Inflammatory macrophage treated with lipopolysaccharide for 1 hour (primary cell): ENCODE measurements at places on chromosomes 13 and 19.

- no peak for DNase-seq
Observed at GRCh38 chr13:76307142-76307541, 579.1 kb downstream of the KCTD12 start.

DNA sequence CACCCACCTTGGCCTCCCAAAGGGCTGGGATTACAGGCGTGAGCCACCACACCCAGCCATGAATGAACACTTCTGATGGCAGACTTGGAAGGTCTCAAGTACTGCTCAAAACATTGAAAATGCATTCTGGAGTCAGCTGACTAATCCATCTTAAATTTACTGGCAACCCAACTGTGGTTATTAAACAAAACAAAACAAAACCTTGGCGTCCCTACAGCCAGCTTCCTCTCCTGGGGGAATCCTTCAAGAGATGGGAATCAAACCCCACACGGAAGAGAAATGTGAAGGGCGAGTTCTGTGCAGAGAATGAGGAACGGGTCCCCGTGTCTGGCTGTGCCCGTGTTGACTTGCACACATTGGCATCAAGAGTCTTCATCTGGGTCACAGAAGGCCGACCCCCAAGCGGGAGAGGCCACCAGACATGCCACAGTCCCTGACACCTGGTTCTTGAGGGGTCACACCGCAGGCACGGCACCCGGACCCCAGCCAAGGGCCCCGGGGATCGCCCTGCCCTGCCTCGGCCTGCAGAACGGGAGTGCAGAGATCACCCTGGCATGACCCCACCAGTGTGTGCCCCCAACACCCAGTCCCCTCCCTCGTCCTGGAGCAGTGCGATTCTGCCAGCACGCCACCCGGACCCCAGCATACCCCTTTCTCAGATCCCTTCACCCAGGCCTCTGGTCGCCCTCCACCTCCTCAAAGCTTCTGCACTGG, 3.2 kb downstream of the MAP2K2 start:
- DNase-seq = no peak

DNA sequence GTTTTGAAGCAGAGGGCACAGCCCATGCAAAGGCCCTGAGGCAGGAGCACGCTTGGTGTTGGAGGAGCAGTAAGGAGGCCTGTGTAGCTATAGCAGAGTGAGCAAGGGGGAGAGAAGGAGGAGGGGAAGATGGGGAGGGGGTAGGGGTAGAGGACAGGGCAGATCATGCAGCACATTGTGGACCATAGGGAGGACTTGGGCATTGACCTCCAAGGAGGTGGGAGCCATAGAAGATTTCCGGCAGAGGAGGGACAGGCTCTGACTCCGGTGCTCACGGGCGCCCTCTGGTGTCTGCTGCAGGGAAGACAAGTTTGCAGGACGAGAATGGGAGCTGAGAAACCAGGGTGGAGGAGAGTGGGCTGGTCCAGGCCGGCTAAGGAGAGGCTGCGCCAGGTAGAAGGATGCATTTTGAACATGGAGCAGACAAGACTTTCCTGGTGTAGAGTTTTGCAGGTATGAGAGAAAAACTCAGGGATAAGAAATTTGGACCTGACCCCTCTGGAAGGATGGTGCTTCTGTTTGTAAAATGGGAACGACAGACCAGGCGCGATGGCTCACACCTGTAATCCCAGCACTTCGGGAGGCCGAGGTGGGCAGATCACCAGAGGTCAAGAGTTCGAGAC, 13.7 kb upstream of the CREB3L3 start:
- peak; percentile 60 for DNase-seq

GRCh38 chr13:107809125-107809524, 406.2 kb downstream of the LIG4 start:
- no peak for DNase-seq

DNA sequence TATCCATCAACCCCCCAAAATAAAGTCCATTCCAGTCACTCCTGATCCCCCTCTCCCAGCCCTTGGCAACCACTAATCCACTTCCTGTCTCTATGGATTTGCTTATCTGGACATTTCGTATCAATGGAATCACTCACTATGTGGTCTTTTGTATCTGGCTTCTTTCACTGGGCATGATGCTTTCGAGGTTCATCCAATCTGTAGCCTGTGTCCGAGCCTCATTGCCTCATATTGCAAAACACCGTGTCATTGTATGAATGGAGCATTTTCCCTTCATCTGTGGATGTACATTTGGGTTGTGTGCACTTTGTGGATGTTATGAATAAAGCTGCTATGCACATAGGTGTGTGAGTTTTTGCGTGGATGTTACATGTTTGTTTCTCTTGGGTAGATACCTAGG, 1.4 kb upstream of the FZR1 start:
- DNase-seq = no peak

DNA sequence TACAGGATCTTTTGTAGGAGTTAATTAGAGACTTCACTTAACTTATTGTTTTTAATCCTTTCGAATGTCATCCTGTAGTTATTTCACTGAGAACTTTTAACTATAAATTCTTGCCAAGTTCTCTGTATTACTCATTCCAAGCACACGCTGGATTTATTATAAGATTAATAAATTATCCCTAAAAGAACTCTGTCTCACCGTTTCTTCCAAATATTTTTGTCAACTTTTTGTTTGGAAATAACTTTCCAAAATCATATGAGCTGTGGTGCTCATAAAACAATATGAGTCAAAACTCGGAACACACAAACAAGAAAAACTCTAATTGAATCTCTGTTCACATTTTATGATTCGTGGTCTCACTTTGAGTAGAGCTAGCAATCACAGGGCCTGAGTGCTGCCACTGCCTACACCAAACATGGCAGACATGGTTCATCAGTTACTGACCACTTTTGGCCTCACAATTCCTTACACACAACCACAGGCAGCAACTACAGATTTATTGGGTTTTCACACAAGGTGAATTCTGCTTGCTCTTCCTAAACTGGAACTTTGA, 412.0 kb downstream of the FGF14 start:
- DNase-seq = no peak

DNA sequence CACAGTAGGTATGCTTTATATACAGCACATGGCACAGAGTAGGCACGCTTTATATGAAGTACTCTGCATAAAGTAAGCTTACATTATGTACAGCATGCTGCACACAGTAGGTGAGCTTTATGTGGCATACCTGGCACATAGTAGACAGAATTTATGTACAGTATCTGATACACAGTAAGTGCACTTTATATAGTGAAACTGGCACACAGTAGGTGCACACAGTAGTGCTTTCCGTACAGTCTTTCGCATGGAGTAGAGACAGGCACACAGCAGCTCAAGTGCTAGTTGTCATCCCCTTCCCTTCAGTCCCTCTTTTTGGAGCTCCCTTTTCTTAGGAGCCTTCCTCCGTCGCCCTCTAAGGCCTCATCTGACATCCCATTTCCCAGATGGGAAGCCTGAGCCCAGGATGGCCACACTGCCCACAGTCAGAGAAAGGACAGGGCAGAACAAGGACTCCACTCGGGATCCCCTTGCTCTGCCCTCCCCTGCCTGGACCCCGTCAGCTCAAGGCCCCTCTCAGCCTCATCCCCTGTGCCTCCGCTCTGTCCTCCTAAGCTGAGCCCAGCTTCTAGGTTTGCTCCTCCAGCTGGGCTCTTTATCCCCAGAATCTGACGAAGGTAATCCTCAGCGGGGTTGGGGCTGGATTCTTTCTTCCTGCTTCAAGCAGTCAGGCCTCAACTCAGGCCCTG, 852 bp upstream of the CYP4F12 start:
- DNase-seq = no peak

GRCh38 chr13:111508902-111509509, 188.6 kb downstream of the TEX29 start:
- no peak for DNase-seq

DNA sequence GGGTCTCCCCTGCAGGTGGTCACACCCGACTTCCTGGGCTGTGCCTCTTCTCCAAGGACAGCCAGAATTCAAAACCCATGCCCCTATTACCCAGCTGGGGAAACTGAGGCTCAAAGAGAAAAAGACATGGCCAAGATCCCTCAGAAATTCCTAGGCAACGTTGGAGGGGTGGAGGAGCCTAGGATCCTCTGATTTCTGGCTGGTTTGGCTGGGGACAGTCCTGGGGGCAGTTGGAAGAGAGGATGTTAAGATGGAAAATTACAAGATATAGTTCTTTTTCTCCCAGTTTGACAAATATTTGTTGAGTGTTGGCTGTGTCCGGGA, 2.4 kb downstream of the VASP start:
- DNase-seq = no peak

GRCh38 chr13:82571653-82572052, 1310.6 kb downstream of the SLITRK1 start:
- DNase-seq = no peak

GRCh38 chr13:109687559-109688448, 98.6 kb downstream of the IRS2 start:
- DNase-seq = no peak

- peak; percentile 77 for DNase-seq
Observed at GRCh38 chr19:926589-927350, 935 bp downstream of the ARID3A start.

DNA sequence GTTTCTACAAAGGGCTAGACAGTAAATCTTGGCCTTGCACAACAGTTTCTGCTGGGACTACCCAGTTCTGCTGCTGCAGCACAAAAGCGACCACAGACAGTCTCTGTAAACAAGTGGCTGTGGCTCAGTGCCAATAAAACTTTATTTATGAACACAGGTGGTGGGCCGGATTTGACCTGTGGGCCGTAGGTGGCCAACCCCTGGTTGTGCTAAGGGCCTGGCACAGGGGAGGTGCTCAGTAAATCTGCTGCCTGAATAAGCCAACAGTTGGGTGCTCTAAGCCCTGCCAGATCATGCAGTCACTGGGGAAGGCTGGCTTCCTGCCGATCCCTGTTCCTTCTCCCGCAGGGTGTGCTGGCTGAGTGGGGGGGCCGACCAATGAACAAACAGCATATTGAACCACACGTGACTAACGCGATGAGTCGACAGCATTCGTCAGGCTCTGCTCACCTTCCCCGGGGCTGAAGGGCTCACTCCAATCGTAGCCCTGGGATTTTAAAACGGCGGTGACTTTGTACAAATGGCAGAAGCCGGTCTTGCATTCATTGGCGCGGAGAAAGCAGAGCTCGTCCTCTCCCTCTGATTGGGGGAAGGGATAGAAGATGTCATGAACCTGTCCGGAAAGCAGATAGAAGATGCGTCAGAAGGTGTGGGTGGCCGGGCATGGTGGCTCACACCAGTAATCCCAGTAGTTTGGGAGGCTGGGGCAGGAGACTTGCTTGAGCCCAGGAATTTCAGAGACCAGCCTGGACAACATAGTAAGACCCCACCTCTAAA, 24.3 kb upstream of the MYDGF start:
- no peak for DNase-seq

DNA sequence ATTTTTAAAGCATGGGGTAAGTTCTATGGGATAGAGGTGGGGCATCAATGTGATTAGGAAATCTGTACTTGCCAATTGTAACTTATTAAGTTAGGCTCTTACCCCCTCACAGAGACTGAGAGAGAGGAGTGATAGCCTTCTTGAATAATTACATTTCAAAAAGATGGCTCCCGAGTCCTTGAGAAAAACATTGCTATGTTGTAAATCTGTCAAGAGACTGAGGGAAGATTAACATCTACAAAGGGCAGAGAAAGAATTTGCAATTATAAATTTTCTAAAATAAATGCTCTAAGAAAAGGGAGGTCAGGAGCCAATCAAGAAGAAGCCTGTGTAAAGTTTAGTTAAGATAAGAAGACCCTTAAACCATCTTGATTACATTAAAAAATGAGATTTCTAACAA, 1570.8 kb downstream of the OLFM4 start:
- no peak for DNase-seq

DNA sequence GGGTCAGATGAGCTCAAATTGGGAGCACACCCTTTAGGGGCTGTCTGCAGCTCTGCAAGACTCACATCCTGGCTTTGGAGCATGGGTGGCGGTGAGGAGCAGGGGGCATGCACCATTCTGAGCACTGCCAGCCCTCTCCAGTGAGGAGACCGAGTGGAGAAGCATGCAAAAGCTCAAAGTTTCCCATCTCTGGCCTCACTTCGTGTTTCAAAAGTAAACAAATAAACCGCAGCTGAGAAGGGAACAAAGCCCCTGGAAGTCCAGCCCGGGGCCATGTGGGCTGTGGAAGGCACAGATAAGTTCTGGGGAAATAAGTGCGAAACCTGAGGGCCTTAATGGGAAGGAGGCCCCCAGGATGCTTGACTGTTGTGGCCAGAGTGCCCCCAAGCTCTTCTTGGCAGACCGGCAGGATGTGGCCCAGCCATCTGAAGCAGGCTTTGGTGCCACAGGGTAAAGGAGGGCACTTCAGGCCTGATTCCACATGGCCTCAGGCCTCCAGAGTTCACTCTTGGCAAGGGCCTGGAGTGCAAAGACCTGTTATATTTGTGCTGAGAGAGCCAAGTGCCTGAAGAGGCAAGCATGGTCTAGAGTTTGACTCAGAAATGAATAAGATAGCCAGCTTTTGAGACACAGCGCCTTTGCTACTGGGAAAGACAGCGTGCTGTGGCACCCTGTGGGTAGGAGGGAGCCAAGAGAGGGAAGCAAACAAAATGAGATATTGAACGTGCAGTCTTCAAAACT, 1.2 kb downstream of the MEDAG start:
- no peak for DNase-seq

- DNase-seq = no peak
Observed at GRCh38 chr13:39106216-39107005, 68.2 kb downstream of the NHLRC3 start.

DNA sequence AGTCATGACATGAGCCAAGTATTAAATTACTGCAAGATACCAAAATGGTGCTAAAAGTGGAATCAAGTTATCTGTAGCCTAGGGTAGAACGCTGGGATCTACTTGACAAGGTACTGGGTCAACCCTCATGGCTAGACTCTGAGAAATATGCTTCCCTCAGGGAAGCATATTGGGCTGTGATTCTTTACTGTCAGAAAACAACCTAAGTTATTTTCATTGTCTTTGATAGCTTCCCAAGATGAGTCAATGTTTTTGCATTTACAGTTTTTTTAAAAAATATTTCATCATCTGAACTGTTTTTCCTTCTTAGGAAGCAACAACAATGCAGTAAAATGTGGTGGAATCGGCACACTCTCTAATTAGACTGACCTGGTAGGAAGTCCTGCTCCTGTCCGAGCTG, 218.0 kb downstream of the RGCC start:
- DNase-seq = no peak

DNA sequence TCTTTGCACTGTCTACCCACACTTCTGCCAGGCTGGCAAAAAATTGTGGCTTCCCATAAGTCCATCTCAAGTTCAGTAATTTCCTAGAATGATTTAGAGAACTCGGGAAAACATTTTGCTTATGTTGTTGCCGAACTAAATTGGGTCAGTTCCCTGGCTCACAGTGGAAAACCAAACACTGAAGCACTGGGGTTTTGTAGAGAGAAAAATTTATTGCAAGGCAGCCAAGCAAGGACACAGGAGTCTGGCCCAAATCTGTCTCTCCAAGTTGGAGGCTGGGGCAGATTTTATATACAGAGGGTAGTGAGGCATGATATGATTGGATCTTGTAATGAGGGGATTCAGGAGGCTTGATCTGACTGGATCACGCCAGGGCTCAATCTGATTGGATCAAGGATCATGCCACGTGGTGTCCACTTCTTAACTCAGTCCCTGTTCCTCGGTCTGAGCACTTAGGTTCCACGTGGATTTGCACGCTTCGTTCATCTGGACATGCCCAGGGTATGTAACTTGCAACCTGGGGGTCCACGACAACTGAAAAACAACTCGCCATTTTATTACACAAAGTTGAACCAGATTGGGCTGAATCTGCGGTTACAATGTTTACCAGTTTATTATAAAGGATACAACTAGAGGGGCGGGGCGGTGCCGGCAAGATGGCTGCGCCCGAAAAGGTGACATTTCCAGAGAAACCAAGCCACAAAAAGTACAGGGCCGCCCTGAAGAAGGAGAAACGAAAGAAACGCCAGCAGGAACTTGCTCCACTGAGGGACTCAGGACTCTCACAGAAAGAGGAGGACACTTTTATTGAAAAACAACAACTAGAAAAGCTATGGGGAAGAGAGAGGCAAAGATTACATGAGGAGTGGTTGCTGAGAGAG, 7.3 kb downstream of the CD209 start:
- DNase-seq = peak; percentile 18
